ENCODE measurements at places on chromosomes 1 and 21. TPM values are rescaled to one million over a fixed set of nuclear protein-coding genes. Genes with fewer than 3 reads are reported as not detected.

Gene C8B
- polyA plus RNA-seq: not detected

Gene SPRR2E
- not detected for polyA plus RNA-seq

Gene SLC37A1
- polyA plus RNA-seq: 10.5 TPM

Gene HENMT1
- 13.5 TPM for polyA plus RNA-seq

Gene SPRR1A
- not detected for polyA plus RNA-seq

Gene SPRR1B
- not detected for polyA plus RNA-seq

Gene PLEKHO1
- polyA plus RNA-seq: 52.0 TPM

Gene WDR64
- 0.17 TPM for polyA plus RNA-seq

Gene TMEM69
- 45.6 TPM for polyA plus RNA-seq

Gene MROH9
- 0.08 TPM for polyA plus RNA-seq

Gene KRTAP13-2
- not detected for polyA plus RNA-seq

Data from left lung (tissue), 14 donors.